ENCODE measurements at places on chromosomes 6 and 20.

- no peak for DNase-seq
These were observed 21.2 kb upstream of the BHLHE23 start for GRCh38 chr20:63027922-63028389.

GRCh38 chr20:19205981-19206396, 6.5 kb upstream of the SLC24A3 start:
- DNase-seq = peak; percentile 82

GRCh38 chr6:150966786-150967185, 101.3 kb downstream of the MTHFD1L start:
- no peak for DNase-seq

DNA sequence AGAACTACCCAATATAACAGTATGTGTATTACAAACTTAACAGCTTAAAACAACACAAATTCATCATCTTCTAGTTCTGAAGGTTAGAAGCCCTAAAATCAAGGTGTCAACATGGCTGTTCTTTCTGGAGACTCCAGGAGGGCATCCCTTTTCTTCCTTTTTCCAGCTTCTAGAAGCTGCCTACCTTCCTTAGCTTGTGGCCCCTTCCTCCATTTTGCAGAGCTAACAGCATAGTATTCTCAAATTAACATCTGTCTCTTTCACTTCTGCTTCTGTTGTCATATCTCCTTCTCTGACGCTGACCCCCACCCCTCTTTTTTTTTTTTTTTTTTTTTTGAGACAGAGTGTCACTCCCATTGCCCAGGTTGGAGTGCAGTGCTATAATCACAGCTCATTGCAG, 52.8 kb upstream of the AKIRIN2 start:
- DNase-seq = no peak

DNA sequence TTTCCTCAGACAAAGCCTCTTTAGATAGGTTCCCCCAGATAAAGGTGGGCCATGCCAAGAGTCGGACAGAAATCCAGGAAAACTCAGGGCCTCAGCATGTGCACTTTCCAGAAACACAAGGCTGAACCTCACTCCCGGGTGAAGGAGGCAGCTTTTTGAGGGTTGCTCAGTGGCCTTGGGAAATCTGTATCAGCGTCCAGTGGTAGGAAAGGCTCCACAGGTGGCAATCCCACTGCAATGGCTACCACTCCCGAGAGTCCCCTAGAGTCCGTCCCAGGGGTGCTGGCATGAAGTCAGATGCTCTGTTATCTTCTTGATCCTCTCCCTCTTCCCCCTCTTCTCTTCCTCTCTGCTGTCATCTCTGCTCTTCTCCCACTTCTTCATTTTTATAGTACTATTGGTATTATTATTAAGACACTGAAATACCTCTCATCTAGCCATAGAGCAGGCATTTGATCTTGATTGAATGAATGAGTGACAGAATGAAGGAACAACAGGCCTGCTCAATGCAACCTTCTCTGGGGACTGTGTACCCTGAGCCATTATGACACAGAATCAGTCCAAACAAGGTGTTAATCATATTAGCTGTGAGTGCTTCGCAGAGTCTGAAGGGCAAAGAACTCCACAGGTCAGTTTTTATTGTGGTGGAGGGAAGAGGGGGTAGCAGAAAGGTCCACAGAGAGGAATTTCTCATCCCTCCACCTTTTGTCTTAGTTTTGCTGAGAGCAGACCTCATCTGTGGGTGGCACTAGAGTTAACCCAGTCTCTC, 13.3 kb downstream of the SLC22A1 start:
- DNase-seq = no peak

DNA sequence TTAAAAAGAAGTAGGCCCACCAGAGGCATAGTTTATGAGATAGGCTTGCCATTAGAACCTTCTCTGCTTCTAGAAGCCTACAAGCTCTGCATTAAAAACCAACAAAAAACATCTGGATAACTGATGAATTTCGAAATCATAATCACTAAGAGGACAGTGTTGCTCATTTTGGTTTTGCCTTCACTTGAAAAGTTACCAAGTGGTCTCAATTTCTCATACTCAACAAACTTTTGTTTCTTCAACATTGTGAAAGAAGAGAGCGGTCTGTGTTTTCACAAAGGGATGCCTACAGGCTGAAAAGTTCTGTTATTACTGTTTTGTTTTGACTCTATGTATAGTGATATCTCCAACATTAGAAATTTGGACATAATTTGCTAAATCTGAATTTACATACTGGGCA, 98.9 kb downstream of the PDSS2 start:
- DNase-seq = no peak

GRCh38 chr6:18270216-18270615, 5.9 kb upstream of the DEK start:
- DNase-seq = no peak

DNA sequence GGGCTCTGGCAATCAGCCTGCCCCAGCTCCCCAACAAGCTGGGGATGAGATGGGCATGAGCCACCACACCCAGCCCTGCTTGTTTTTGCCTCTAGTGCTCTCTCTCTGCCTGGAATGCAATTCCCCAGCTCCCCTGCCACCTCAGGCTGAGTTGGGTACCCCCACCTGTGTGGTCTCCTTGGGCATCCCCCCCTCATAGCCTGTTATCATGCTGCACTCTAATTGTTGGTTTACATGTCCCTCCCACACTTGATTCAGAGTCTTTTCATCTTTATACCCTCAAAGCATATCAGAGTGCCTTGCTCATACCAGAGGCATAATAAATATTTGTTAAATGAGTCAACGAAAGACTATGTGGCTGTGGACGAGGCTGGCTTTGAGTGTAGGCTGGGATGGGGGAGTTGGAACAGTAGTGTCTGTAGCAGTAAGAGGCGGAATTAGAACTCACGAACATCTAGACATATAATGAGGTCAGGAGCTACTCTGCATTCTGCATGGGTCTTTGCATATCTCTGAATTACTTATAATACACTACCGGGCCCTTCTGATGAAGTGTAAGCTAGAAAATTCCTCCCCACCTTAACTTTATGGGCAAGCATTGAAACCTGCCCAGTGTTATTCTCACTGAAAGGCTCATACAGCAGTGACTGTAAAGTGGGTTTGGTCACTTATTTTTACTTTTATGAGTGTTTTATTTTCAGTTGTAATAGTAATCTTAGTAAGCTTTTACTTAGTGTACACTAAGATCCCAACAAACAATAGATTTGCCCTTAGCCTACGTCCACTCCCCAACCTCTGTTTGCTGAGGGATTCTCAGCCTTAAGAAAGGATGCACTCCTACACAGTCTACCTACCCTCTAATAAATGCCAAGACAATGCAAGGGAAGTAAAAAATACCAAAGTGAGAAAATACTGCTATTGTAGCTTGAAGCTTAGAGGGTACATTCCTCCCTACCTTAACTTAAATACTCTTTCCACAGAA, 58.7 kb downstream of the EDN1 start:
- DNase-seq = no peak
